Glutamatergic neuron (in vitro differentiated cells): ENCODE measurements at places on chromosomes 16 and 17. TPM values are rescaled to one million over a fixed set of nuclear protein-coding genes. Genes with fewer than 3 reads are reported as not detected.

SLC12A3 gene
- total RNA-seq, result not detected

GRCh38 chr17:54368906-54369305 is 531.7 kb upstream of the TOM1L1 start:
- H3K4me1 ChIP-seq, result no peaks in the 10 kb centered on the region
- no peak overlapping the region for H3K4me3 ChIP-seq
- no peak for DNase-seq
- H3K27ac ChIP-seq, result no peak overlapping the region
- H3K36me3 ChIP-seq, result no peaks in the 10 kb centered on the region

DNA sequence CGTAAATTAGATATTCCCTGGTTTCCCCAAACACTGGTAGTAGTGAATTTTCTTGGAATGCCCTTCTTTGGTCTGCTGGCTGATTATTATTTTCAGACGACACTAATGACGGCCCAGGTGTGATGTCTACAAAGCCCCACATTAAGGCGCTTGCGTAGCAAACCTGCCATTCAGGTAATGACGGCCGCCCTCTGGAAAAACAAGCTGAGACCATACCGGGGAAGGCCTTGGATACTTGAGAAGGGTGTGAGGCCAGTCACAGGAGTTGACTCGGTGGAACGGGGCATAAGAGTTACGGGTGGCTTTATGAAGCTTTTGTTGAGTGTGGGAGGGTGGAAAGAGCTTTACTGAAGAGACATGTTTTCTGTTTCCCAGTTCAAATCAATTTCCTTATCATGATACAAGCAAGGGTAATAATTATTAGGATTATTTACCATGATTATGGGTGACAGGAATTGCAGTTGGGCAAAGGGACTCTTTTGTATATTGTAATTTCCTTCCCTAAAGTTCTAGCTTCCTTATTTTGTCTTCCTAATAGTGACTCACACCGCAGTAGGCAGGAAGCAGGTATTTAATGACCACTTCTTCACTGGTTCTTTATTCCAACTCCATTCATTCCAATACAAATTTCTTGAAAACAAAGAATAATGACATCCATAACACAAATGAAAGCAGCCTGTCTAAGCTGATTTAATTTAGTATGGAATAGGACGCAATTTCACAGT is 24.8 kb downstream of the KRT23 start:
- no peak overlapping the region for H3K27ac ChIP-seq
- no peak for DNase-seq
- no peak overlapping the region for H3K4me3 ChIP-seq
- H3K4me1 ChIP-seq, result no peaks in the 10 kb centered on the region
- H3K27me3 ChIP-seq, result no peaks in the 10 kb centered on the region

HID1 gene
- 106 TPM for total RNA-seq

DNA sequence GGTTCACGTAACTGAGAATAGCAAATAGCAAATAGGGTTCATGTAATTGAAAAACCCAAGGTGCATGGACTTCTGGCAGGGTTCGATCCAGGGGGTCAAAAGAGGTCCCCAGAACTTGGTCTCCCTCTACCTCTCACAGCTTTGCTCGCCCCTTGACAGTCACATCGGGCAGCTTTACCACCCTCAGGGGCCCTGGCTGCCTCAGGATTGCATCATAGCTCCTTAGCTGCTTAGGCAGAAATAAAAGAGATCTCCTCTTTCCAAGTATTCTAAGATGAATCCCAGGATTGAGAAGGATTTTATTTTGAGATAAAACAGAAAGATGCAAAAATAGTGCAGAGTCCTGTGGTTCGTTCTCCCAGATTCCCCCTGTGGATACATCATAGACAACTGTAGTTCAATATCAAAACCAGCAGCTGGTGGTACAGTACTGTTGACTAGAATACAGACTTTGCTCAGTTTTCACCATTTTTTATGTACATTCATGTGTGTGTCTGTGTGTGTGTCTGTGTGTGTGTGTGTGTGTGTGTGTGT is 12.8 kb downstream of the ADGRG3 start:
- no peak overlapping the region for H3K27ac ChIP-seq
- H3K27me3 ChIP-seq, result peaks cover 3% of the 10 kb centered on the region
- DNase-seq, result no peak
- H3K36me3 ChIP-seq, result no peaks in the 10 kb centered on the region

TSR1 gene
- 25.6 TPM for total RNA-seq

GRCh38 chr17:58006560-58006923 is 504 bp downstream of the SRSF1 start:
- peak overlapping the region; percentile 99 for H3K27ac ChIP-seq
- peaks cover 10% of the 10 kb centered on the region for H3K27me3 ChIP-seq
- H3K36me3 ChIP-seq, result no peaks in the 10 kb centered on the region
- DNase-seq, result peak; percentile 73

GPR179 gene
- total RNA-seq, result 0.07 TPM

DNA sequence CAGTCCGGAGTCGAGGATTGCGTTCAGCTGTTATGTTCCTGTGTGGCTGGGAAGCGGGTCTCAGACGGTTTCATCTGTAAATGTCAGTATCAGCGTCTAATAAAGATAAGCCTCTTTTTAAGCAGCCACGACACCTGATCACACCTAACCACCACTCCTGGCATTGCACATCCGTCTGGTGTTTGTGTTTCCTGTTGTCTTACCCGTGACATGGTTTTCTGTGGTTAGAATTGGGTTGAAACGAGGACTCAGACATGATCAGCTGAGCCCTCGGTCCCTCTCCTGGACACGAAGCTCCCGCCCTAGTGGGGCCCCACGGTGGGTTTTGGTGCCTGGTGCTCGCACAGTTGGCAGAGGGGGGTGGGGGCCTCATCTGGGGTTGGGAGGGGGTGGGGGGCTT is 18.3 kb downstream of the CPNE7 start:
- peaks cover 4% of the 10 kb centered on the region for H3K4me1 ChIP-seq
- peaks cover 13% of the 10 kb centered on the region for H3K27me3 ChIP-seq
- no peak for DNase-seq
- no peak overlapping the region for H3K4me3 ChIP-seq
- H3K27ac ChIP-seq, result no peak overlapping the region

DNA sequence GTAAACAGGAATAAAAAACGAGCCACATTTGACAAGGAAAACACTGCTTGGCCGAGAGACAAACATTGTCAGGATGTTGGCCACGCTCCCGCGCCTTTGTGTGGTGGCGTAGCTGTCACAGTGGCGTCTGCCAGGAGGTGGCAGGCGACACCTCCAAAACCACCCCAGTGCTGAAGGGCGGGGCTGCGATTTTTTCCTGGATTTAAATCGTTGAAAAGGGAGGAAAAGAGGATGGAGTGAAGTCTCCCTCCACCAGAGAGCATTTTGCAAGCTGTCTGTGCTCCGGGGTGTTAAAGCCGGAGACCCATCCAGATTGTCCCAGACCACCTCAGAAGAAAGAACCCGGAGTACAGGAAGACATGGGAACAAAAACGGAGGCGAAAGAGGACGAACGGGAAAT is 12.7 kb downstream of the MRM3 start:
- peak overlapping the region; percentile 70 for H3K4me3 ChIP-seq
- H3K27ac ChIP-seq, result peak overlapping the region; percentile 97
- no peaks in the 10 kb centered on the region for H3K36me3 ChIP-seq
- peaks cover 42% of the 10 kb centered on the region for H3K4me1 ChIP-seq
- peak; percentile 87 for DNase-seq
